ENCODE measurements at places on chromosomes 5 and 9.

- no peak for DNase-seq
Observed at GRCh38 chr5:6510132-6510531, 61.5 kb downstream of the UBE2QL1 start.

GRCh38 chr5:137888466-137888862 is 793 bp upstream of the PKD2L2 start:
- DNase-seq, result no peak

DNA sequence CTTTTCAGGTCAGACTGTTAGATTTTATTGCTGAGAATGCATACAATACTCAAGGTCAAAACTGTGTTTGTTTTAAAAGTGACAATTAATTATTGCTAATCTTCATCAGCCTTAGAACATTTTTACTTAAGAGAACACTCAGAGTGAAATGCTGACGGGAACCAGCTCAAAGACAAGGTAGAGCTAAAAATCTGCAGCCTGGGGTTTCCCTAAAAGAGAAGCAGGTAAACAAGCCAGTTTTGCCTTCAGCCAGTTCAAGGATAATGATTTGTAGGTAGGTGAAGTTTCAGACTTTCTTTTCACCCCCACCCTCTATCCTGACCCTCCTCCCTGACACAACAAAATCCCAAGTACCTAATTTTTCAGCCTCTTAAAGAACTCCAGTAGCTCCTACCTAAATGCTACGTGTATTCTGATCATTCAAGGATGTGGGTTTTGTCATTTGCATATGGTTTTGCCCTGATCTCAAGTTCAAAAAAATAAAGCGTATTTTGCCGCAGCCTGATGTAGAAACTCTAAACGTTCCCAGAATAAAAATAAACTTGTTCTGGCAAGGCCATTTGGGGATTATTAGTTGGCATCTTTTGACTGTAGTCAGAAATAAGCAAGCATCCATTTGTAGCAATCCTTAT is 407.2 kb downstream of the EFNA5 start:
- DNase-seq, result peak; percentile 6

- DNase-seq, result no peak
Observed at GRCh38 chr5:158874792-158875191, 224.9 kb downstream of the EBF1 start.

DNA sequence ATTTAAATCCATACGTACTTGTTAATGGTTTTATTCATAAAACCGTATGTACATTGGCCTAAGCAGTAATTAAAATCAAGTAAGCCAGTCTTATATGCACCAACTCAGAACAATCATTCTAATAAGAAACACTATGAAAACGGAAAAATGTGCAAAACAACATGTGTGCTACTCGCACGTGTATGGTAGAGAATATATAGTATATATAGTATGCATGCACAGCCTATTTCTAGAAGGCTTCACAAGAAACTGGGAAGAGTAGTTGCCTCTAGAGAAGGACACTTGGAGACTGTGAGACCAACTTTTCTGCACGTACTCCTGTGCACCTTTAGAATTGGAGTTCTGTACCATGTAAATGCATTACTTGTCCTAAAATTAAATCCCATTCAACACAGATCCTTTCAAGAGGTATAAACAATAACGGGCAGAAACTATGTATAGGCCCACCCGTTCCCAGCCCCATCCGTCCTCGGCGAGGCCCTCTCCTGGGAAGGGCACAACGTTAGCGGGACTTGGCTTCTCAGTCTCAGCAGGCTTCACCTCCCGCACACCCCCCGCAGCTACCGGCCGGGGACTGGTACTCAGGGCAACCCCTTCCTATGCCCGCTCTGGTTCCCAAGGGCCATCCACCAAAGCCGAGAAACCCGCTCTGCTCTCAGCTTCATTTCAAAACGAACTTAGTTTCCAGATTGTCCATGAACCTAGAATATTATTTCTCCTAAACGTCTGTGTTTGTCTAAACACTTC is 2.0 kb downstream of the CDC14B start:
- DNase-seq, result no peak

- DNase-seq, result no peak
Observed at GRCh38 chr5:114360816-114361723, 800 bp upstream of the KCNN2 start.

GRCh38 chr5:58149345-58149744 is 310.5 kb downstream of the PLK2 start:
- DNase-seq, result no peak

GRCh38 chr5:119166026-119166425 is 95.1 kb downstream of the DMXL1 start:
- no peak for DNase-seq

GRCh38 chr9:112111461-112111860 is 63.6 kb downstream of the SUSD1 start:
- no peak for DNase-seq

GRCh38 chr9:124213396-124213795 is 44.4 kb upstream of the NEK6 start:
- DNase-seq, result no peak

- no peak for DNase-seq
Observed at GRCh38 chr9:70012569-70012968, 31.1 kb upstream of the MAMDC2 start.

DNA sequence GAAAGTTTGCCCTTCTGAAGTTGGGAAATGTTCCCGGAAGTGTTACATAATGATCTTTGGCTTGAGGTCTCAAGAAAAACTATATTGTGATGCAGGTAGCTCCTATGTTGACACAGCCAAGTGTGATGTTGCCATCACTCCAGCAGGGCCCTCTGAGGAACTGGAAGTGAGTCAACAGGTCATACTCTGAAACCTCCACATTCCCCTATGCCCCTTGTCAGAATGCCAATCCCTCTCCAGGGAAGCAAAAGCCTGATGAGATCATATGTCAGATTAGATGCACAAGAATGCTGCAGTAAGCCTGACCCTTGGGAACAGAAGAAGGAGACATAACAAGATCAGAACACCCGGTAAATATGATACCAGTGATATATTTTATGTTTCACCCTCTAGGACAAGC is 66.8 kb upstream of the ITGA2 start:
- no peak for DNase-seq

GRCh38 chr5:170334626-170335025 is 37.0 kb upstream of the LCP2 start:
- peak; percentile 31 for DNase-seq

- DNase-seq, result no peak
Observed at GRCh38 chr5:54621709-54622108, 104.2 kb downstream of the SNX18 start.

DNA sequence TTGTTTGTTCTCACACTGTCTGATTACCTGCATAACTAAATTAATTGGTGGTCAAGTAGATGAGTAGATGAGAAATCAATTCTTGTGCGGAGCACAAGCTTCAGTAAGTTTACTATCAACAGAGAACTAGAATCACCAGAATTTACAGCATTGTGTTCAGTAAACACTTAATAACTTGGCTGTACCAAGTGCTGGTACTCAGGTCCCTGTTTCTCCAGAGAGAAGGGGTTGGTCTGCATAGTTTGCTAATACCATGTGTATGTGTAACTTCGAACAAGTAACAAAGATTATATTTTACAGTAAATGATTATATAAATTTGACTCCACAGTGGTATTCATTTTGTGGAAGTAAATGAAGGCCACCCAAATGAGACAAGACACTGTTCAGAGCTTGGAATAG is 146.3 kb downstream of the PCSK5 start:
- no peak for DNase-seq

DNA sequence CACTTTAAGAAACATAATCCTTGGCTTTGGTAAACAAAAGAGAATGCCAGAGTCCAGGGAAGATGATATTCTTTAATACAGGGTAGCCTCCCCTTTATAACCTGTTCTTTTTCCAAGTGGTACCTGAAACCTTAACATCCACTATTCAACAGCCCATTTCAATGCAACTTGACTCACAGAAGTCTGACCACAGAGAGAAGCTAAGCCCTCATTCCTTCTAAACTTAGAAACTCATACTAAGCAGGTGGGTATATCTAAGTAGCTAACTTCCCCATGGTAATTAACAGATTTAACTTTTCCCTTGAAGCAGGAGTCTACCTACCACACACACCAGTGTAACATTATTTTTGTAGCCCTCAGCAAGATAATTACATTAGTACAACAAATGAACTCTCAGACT is 91.9 kb downstream of the CEMIP2 start:
- no peak for DNase-seq

GRCh38 chr5:10329820-10330481 is 22.2 kb upstream of the CMBL start:
- DNase-seq, result no peak

All from activated naive CD4-positive, alpha-beta T cell treated with anti-CD3 and anti-CD28 coated beads for 36 hours (primary cell).